Adrenal gland (tissue), 19 donors: ENCODE measurements at places on chromosomes 3 and 15. TPM values are rescaled to one million over a fixed set of nuclear protein-coding genes. Genes with fewer than 3 reads are reported as not detected.

- no peak for DNase-seq
Observed at GRCh38 chr3:14494279-14494972, 45.7 kb downstream of the GRIP2 start.

PIGBOS1 gene
- polyA plus RNA-seq = 21.6 TPM

DNA sequence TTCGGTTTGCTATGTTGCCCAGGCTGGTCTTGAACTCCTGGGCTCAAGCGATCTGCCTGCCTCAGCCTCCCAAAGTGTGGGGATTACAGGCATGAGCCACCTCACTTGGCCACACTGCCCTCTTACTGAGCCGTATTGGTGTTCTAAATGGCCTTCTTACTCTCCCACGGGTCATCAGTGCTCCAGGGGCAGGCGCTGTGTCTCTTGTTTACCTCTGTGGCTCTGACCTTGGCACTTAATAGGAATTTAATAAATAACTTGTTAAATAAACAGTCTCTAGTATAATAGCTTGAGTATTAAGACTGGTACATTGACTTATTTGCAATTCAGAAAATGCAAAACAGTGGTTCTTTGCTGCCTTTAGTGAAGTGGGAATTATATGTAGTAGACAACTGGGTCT is 13.7 kb downstream of the FLNB start:
- DNase-seq = no peak

DNA sequence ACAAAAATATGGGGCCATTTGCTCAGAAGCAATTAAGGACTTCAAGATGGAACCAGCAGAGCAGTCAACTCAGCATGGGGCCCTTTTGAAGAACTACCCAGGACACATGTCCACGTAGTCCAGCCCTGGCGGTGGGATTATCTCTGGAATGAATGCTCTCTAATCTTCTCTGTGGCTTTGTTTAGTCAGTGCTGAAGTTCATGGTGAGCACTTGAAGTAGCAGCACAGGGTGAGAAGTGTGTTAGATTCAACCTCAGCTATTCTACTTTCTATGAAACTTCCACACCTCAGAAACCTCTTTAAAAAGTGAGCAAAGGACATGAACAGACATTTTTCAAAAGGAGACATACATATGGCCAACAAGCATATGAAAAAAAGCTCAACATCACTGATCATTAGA is 74.4 kb downstream of the THRB start:
- no peak for DNase-seq

DNA sequence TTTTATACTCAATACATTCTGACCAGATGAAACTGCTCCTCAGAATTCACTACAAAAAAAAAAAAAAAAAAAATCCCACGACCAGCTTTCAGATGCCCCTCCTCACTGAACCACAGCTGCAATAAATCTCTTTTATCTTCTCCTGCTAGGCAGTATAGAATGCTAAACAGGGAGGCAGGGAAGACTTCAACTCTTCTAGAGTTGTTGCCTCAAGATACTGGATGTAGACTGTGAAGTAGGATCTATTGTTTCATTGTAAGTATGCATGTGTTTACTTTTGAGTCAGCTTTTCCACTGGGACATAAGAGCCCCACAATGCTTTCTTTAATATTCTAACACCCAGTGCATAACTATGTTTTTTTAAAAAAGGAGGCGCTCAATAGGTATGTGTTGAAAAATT is 401.4 kb downstream of the TBL1XR1 start:
- DNase-seq = no peak

ROPN1 gene
- not detected for polyA plus RNA-seq

DNA sequence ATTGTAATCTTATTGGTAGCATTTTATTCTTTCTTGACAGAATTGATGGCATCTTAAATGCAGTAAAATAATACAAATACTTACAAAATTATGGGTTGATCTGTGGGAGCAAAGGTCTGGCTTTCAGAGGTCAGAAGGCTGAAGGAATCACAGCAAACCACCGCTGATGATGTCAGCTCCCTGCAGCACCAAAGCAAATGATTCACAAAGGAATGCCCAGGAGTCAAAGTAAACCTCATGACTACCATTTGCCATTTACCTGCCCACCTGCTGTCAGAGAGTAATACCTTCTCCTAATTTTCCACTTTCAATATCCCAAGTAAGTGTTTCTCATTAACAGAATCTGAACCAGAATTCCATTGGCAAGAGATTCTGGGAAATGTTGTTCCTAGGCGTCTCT is 46.1 kb downstream of the CPA3 start:
- DNase-seq = no peak

GRCh38 chr15:80999623-81000036 is 1.1 kb upstream of the TLNRD1 start:
- no peak for DNase-seq

GRCh38 chr3:46706771-46707582 is 5.8 kb downstream of the TMIE start:
- DNase-seq = no peak

DNA sequence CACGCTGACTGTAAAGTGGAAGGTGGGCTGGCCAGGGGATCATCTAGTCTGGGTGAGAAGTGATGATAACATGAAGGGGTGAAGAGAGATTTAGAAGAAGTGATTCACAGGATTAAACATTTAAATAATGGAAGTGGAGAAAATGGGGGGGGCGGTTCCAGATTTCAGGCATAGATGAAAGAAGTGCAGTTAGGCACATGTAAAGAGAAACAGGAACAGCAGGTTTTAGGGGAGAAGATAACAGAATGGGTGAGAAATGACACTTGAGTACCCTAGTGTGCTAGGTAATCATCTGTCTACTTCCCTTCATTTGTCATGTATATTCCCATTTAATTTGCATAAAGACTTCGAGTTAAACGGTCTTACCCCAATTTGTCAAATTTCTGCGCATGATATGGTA is 15.3 kb downstream of the B3GNT5 start:
- no peak for DNase-seq

GRCh38 chr3:69646287-69647067 is 92.8 kb upstream of the MITF start:
- DNase-seq = no peak

GRCh38 chr3:124784686-124785382 is 54.6 kb downstream of the UMPS start:
- no peak for DNase-seq

DNA sequence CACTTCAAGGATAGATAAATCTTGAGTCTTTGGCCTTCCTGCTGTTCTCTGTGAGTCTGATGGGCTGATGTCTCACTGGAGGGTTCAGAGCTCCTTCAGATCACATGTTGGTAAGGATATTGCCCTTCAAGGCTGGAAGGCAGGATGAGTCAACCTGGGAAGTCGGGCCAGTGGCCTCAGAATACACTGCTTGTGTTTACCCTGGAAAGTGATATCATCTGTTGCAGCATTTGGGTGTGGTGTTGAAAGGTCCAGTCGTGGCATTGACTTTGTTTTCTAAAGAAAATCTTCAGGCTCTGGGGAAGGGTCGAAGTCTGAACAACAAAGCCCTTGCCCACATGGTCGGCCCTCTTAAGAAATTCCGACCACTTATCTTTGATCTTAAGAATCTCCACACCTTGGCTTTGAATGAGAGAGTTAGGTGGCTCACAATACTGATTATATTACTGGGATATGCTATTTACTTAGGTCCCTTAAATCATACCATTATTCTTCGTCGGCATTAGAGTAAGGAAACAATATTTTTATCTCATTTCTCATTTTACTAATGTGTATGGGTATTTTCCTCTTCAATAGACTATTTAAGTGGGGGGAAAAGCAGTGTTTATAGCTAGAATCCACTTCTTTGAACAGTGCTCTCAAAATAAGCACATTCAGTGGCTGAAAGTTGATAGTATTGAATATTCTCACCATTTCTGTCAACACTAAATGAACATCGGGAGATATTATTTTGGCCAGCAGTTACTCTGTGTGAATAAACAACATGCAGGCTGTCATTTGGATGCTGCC is 303.9 kb upstream of the RASGRP1 start:
- no peak for DNase-seq
